Fibroblast of skin of right quadriceps (primary cell): ENCODE measurements at places on chromosomes 2 and 18.
A peak's percentile ranks its signal among the peaks of the same experiment; 100 is the strongest.

- DNase-seq = no peak
These were observed 1.9 kb downstream of the ANXA4 start for GRCh38 chr2:69743847-69744264.

- DNase-seq = no peak
These were observed 184.9 kb downstream of the UBE2E3 start for GRCh38 chr2:181165199-181165868.

DNA sequence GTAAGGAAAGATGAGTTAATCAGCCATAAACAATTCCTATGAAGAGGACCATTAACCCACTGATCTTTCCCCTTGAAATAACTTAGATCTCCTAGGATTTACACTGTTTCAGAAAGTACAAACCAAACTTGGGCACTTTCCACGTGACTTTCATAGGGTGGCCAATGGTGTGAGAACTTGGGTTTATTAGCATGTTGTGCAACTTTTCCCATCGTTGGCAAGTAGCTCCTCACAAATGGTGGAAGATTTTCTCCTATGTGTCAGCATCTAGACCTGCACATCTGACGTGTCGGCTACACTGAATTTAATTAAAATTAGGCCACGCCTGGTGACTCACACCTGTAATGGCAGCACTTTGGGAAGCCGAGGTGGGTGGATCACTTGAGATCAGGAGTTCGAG is 116.3 kb downstream of the GALNT1 start:
- no peak for DNase-seq

DNA sequence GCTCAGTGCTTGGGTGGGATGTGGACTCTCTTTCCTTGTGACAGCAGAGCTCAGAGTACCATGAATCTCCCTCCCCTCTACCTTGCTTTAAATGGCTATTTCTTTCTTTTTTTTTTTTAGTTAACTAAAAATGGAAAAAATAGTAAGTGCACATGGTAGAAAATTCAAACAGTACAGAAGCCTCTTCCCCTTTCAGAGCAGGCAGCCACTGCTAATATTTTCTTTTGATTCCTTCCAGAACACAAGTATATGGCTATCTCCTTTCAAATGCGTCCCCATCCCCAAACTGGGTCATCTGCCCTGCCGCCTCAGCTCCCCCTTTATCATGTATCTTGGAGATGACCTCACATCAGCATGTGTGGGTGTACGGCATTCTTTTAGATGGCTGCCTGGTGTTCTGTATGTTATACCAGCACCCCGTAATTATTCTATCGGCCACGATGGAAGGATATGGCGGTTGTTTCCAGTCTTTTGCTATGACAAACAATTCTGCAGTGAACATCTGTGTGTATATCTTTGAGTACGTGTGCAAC is 70.5 kb upstream of the DLX2 start:
- DNase-seq = no peak

- no peak for DNase-seq
These were observed 108.9 kb downstream of the NEDD4L start for GRCh38 chr18:58152891-58153290.

DNA sequence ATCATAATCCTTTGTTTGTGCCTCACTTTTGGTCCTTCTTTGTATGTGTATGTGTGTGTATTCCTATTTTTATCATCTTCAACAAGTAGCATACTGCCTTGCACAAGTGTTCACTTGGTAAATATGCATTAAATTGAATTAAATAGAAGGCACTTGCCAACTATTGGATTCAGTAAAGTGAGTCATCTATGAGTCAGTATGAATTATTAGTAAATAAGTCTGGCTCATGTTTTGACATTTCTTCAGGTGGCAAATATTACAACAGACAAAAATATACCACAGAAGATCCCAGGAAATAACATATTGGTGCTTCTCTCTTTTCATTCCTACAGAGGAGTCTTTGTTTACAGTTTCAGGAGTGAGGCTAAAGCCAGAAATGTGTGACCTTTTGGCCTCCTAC is 84.1 kb downstream of the CDK15 start:
- peak; percentile 42 for DNase-seq
